Cardiac muscle cell (in vitro differentiated cells and primary cell): ENCODE measurements at places on chromosomes 1 and 21.

- no peak for DNase-seq
These were observed 118.1 kb downstream of the CACNA1E start for GRCh38 chr1:181601186-181601950.

DNA sequence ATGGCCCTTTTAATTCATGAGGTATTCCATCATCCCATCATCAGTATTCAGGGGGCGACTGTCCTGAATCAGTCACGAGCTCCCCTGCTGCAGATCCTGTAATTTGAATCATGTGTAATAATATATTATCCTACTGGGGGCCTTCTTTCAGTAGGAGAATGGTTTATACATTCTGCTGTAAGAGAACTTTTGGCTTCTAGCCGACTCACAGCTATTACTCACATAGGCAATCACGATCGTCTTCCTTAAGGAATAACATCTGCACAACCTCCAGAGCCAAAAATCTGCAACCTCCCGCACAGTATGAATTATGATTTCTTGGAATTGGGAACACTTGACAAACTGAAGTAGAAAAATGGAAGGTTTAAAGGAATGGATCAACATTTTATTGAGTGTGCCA, 343.0 kb downstream of the USP25 start:
- no peak for DNase-seq

GRCh38 chr21:15904389-15904788, 174.6 kb downstream of the USP25 start:
- DNase-seq = no peak

GRCh38 chr1:56630786-56631185, 14.3 kb upstream of the PRKAA2 start:
- no peak for DNase-seq

DNA sequence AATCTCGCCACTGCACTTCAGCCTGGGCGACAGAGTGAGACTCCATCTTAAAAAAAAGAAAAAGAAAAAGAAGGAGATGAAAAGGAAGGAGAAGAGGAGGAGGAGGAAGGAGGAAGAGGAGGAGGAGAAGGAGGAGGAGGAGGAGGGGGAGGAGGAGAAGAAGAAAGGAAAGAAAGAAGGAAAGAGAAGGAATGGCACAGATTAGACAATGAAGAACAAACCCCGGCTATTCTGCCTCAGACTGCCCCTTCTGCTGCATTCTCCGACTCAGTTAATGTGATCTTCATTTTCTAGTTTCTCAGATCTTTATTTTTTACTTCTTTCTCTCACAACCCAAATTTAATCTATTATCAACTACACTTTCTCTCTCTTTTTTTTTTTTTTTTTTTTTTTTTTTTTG, 40.1 kb upstream of the PTGFRN start:
- no peak for DNase-seq

- no peak for DNase-seq
These were observed 212.8 kb downstream of the DYRK1A start for GRCh38 chr21:37579356-37579755.

DNA sequence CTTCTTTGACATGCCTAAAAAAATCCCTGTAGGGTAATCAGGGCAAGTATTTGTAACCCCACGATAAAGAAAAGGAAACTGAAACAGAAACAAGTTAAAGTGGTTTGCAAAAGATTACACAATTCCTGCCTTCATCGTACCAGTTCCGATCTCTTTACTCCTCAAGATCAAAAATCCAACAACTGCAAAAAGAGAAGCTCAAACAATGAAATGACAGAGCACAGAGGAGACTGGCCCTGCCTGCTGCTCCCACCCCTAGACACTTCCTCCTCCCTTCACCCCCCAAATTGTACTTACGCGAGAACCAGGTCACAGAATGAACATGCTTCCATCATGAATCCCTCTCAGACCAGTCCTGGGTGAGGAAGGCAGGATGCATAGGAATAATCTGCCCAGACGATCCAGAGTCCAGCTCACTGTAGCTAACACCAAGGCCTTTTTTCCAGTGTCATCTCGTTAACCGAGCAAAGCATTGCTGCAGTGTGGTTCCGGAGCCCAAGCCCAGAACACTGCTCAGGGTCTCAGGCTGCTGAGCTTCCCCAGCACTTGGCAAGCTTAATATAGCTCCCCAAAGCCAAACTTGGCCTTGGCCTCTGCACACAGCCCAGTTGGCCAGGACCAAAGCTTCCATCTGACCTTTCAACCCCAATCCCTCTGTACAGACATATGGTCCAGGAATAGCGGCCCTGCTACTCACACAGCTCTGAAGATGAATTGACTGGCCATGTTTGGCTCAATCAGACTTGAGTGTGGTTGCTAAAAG, 20.3 kb downstream of the RXRG start:
- DNase-seq = peak; percentile 46

DNA sequence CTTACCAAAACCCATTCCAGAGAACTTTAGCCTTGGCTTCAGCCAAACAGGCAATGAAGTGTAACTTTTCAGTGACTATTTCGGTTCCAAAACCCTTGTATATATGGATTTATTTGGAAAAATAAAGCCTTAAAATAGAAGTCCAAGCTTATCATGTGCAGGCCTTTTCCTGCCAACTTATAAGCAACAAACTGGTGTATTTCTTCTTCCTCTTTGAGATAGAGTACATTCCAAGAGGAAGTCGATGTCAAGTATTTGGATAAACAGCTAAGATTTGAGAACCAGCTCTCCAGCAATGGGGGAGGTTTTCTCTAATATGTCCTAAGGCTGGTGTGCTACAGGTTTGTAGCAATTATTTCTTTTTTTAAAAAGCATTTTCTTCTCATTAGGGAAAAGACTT, 407.8 kb downstream of the DUSP10 start:
- peak; percentile 54 for DNase-seq

GRCh38 chr1:152777510-152778137, 2.7 kb downstream of the LCE1F start:
- DNase-seq = no peak

DNA sequence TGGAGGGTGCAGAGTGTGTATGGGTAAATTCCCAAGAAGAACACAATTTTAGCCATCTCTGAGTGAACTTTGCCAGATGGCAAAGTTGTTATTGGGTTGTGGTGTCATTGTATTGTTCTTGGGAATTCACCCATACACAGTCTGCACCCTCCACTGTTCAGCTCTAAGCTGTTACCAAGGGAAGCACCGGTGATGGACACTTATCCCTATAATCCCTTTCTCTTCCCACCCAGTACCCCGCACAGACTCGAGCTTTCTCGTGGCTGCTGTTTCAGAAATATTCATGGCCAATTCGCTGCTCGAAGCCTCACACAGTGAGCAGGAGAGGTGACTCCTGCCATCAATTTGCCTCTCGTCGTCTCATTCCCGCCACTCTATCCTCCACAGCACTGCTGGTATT, 95.7 kb upstream of the PALMD start:
- DNase-seq = no peak

DNA sequence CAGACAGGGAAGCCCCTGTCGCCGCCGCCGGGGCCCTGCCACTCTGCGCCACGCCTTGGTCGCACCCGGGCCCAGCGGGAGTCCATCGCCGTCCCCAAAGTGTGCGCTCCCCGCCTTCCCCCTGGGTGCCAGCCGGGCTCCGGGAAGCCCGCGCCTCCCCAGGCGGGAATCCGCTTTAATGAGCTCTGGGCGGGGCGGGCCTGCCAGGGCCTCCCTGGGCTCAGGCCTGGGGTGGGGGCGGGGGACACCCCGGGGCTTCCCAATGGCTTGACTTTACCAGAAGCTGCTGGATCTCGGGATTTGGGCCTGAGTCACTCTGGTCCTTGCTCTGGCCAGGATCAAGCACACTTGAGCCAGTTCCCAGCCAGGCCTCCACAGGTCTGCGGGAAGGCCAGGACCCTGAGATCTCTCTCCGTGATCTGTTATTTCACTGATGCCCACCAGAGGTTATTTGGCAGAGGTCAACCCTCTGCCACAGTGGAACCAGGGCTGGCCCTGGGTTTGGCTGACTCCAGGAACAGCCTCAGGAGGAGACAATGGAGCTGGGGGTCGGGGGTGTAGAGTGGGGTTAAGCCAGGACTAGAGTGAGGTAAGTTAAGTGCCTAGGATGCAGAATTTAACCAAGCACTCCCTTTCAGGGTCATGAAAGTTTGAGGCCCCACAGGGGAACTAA, 178.4 kb upstream of the EDN2 start:
- no peak for DNase-seq

- DNase-seq = no peak
These were observed at the start of gene CDA for GRCh38 chr1:20588634-20589225. Gene CDA, plus strand, starts transcription at chr1:20589097. Its CDS starts 33 bp downstream, at chr1:20589130.

DNA sequence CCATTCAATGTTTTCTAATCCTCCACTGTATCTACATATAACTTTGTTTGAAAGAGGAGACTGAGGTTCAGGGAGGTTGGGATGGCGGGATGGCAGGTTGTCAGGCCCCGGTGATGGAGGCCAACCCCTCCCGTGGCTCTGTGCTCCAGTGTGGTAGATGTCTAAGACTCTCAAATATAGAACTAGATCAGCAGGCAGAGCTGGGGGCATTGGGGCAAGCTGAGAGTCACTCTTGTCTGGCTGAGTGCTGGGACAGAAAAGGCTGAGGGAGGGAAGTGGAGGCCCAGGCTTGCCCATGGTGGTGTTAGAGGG, 1.7 kb downstream of the IL6R start:
- DNase-seq = no peak

DNA sequence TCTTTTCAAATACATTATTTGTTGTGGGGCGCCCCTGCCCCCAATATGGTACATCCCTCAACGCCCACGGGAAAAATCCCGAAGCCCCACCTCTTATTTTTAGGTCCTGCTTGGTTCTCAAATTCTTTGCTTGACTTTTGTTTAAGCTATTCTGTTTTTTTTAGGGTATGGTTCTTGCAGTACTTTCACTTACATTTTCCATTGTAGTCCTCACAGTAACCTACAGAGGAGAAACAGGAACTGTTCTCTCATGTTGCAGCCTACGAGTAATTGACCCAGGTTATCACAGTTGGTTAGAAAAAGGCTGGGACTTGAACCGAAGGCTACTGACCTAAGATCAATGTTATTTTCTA, 697 bp upstream of the C21orf91 start:
- DNase-seq = no peak

GRCh38 chr21:16579538-16579937, 849.8 kb downstream of the USP25 start:
- no peak for DNase-seq

DNA sequence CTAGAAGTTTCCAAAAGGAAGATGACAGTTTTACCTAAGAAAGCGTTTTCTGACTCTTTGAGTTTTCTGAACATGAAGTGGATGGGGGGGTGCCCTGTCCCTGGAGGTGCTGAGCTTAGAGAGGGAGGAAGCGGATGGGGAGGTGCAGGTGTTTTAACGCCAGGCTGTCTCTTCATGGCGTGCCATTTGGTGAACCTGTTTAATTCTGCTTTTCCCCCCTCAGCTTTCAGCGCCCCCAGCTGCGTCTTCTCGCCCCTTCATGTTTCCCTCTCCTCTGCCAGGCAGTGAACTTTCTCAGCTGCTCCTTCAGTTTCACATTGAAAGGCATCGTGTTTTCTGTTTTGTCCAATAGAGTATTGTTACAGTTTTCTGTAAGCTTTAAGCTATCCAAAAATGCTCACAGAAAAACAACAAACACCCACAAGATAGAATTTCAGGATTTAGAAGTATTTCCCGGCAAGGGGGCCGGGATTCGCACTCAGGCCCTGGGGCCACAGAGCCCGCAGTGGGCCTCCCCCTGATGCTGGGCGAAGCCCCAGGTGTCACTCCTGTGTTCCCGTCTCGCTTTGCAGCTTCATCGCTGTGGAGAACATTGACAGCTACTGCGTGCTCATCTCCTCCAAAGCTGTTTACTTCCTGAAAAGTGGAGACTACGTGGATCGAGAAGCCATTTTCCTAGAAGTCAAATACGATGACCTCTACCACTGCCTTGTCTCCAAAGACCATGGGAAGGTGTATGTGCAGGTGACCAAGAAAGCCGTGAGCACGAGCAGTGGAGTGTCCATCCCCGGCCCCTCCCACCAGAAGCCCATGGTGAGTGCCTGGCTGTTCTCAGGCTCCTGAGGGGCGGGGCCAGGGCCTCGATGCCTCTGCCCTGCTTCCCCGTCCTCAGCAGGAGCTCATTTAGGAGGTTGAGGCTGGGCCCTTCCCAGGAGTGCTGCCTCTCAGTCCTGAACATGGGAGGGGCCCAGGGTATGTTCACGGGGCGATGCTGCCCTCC, 111.4 kb downstream of the DHRS3 start:
- no peak for DNase-seq

GRCh38 chr1:89358287-89358893, 5.5 kb upstream of the GBP6 start:
- DNase-seq = peak; percentile 87

DNA sequence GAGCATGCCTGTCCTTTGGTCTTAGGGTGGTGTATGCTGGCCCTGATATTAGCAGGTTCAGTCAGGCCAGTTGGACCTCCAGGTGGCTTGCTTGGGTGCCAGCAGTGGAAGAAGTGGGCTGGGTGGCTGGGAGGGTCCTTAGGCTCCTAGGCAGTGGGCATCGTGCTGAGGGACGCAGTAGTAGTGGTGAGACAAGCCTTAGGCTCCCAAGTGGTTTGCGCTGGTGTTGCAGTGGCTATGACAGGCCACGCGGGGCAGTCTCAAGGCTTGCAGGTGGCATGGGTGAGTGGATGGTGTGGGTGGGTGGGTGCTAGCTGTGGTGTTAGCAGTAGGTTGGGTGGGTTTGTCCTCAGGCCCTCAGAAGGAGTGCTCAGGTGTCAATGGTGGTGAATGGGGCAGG, 162.3 kb downstream of the FMN2 start:
- DNase-seq = no peak

GRCh38 chr1:232599178-232600041, 30.5 kb downstream of the SIPA1L2 start:
- no peak for DNase-seq

- no peak for DNase-seq
These were observed 4.4 kb upstream of the CAPN2 start for GRCh38 chr1:223708001-223708359.

- DNase-seq = no peak
These were observed 259.3 kb upstream of the CACYBP start for GRCh38 chr1:174740249-174740968.
